ENCODE measurements at places on chromosomes 6 and 20.

GRCh38 chr6:99353126-99353525, 3.7 kb upstream of the FAXC start:
- DNase-seq: no peak

GRCh38 chr6:81978230-81978629, 225.7 kb upstream of the TENT5A start:
- DNase-seq: no peak

DNA sequence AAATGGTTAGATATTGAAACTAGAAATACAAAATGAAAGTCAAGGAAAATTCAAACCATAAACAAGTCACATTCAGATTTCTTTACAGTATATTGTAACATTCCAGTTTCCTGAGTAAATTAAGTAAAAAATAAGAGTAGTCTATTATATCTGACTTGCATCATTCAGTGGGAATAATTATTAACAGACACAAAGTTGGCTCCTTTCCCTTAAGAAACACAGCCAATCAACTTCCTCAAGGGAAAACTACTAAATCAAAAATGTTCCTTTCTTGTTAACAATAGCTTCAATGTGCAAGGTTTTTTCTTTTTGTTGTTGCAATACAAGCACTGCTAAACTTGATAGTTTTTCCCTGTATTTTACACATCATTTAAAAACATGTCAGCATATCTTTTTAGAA, 33.2 kb downstream of the DNAAF9 start:
- DNase-seq: peak; percentile 85

DNA sequence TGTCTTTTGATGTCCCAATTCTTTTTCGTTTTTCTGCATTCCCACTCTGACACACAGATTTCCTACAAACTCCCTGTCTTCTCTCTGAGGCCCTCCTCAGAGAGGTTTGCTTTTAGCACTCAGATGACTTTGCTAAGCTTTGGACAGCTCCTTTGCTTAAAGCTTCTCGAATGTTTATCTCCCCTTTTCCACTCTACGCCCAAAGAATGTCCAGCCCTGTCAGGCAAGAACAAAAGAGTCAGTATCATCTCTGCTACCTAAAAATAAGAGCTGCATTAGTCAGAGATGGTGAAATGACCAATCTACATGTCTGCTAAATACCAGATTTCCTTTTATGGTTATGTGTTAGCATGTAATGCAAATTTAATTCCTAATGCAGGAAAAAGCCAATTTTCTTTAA, 56.8 kb downstream of the PREP start:
- DNase-seq: peak; percentile 17

- DNase-seq: no peak
These were observed 90.1 kb upstream of the FERMT1 start for GRCh38 chr20:6212903-6213302.

DNA sequence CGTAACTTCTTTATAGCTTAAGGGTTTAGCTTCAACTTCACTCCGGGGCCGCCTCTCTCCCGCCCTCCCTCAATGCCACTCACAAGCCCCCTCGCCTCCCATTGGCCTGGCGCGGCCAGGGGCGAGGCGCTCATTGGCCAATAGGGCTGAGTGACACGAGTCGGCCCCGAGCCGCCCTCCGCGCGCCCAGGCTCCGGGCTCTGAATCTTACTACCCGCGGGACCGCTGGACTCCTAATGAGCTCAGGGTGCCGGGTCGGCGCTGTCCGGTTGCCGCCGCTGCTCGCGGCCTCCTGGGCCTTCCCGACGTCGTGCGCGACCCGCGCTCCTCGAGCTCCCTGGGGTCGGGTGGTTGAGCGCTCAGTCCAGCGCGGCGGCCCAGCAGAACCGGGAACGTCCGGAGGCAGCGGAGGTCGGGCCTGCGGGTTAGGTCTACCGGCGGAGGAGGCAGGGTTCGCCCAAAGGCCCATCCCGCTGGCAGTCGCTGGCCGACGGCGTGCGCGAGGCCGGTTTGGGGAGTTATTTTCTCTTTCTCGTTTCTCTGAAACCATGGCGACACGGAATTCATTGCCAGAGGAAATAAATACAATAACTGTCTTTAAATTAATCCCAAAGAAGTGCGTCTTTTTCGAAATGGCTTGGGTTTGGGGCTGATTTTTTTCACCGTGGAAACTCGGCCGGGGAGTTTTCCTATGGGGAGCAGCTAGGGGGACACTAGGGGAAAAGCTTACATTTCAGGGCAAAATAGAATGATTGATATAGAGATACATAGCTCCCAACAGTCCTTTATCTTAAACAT, at the start of gene SIM1:
Gene SIM1, minus strand, starts transcription at position 19 of the 798 bp plus-strand sequence. CDS start 1,453 bp downstream, outside the sequence.
- DNase-seq: peak; percentile 41

GRCh38 chr6:84346372-84346771, 118.9 kb upstream of the CEP162 start:
- no peak for DNase-seq

GRCh38 chr6:157390273-157391060, 9.5 kb downstream of the ZDHHC14 start:
- no peak for DNase-seq
